Stimulated activated CD8-positive, alpha-beta memory T cell treated with anti-CD3 and anti-CD28 coated beads, Interleukin-4, amount 100 ng/mL, for 1 hour (primary cell): ENCODE measurements at places on chromosomes 2 and 18.

DNA sequence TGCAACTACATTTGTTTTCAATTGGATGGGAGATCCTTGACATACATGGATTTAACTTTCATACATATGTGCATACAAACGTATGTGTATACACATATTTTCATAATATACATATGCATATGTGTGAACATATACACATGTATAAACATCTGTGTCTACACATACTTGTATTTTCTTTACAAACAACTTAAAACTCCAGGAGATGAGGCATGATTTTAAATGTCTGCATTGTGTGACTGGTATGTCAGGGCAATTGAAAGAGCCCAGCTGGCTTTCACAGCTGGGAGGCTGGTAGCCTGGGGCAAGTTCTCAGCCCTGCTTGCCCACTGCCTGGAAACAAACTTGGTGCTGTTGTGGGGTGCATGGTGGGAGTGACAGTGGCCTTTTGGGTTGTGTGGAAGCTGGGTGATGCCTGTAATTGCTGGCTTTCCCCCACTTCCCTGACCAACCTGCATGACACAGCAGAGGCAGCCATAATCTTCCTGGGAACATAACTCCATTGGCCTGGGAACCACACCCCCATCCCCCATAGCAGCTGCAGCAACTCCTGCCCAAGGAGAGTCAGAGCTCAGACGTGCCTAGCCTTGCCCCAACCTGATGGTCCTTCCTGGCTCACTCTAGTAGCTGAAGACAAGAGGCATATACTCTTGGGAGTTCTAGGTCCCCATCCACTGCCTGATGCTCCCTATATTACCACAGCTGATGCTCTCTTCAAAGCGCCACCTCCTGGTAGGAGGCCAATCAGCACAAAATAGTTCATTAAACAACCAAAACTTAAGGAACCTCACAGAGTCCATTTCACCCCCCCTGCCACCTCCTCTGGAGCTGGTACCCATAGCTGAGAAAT lies 158.3 kb downstream of the CERS6 start:
- DNase-seq = no peak

GRCh38 chr2:7450188-7450832 lies 533.1 kb downstream of the RNF144A start:
- no peak for DNase-seq

DNA sequence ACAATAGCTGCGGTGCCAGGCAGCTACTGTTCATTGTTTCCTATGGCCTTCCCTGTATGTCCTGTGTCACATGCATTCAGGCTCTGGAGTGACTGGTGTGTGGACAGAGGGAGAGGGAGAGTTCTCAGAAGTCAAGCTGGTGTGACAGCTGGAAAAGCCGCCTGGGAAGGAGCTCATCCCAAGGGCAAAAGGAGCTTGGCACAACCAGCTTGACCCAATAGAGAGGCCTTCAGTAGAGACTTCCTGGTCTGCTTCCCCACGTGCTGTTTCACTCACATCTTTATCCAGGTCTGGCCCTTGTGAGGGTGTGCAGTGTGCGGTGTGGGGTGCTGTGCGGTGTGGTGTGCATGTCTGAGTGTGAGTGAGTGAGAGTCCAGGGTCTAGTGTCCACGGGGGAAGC lies 11.1 kb upstream of the NT5DC4 start:
- DNase-seq = no peak

DNA sequence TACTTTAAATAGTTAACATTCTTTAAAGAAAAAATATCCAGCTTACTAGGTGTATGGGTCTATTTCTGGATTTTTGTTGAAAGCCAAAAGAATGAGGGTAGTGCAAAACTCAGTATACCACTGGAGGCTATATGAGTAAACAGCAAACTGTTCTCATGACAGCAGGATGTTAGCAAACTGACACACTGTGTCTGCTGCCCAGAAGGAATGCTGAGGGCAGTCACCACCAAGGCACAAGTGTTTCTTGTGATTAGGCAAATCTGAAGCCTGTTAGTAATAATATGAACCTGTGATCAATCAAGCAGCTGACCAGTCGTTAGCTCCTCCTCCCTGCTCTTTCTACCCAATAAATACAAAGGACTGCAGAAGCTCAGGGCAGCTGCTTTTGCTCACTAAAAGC lies 50.5 kb upstream of the SULT1C3 start:
- no peak for DNase-seq

DNA sequence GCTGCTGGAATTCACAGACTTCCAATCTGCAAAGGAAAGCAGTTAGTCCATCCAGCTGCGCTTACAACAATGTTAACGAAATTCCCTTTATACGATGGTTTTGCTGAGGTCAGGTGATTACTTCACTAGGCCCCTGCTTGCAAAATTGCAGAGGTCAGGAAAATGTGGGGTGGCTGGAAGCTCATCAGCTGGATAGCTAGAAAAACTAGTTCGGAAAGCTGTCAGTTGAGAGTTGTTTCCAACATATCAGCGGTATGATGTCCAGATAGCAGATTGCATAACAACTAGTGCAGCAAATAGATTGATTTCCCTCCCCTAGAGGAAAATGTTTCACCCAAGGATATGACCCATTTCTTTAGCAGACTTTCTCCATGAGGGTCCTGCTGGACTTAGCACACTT lies 2021.1 kb upstream of the CELF4 start:
- DNase-seq = no peak

DNA sequence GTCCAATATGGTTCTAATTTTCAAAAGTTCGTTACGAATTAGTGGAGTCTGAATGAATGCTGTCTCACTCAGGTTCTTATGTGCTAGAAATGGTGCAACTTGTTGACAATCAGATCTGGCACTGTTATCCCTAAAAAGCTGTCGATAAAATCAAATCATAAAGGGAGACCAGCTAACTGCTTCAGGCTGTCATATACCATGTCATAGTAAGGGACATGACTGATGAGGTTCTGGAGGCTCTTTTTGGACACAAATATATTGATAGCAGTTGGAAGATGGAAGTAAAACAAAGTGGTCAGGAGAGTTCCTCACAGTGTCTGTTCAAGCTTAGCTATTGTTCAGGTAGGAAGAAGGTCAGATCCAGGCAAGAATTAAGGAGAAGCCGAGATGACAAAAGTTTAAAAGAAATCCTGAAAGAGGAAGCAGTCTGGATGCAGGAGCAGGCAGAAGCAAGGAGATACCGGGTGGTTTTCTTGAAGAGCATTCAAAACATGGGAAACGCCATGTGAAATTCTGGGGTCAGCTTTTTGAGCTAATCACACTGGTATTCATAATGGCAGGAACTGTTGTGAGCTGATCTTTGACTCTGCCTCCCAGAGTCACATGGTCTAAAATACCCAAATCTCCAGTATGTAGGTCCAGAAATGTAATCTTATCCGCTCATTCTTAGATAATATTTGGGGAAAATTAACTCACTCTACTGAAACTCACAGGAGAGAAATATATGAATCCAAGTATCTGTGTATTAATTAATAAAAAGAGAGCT lies 9.4 kb upstream of the CAVIN2 start:
- no peak for DNase-seq

DNA sequence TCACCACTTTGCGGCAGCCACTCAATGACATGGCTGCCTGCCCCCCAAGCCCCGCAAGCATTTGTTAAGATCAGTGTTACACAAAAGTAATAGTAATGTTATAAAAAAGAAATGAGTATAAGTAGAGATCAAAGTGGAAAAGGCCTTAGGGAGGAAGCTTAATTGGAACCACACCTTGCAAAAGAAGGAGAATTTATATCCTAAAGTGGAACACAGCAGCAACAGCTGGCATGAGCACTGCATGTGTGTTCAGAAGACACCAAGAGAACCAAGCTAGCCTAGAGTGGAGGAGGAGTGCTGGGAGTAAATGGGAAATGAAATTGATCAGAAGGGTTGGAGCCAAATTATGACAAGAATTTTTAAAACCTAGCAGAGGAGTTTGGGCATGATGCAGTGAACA lies 73.1 kb upstream of the STK17B start:
- DNase-seq = no peak

- DNase-seq = no peak
Measured at GRCh38 chr2:134052173-134052572, 201.7 kb upstream of the MGAT5 start.

DNA sequence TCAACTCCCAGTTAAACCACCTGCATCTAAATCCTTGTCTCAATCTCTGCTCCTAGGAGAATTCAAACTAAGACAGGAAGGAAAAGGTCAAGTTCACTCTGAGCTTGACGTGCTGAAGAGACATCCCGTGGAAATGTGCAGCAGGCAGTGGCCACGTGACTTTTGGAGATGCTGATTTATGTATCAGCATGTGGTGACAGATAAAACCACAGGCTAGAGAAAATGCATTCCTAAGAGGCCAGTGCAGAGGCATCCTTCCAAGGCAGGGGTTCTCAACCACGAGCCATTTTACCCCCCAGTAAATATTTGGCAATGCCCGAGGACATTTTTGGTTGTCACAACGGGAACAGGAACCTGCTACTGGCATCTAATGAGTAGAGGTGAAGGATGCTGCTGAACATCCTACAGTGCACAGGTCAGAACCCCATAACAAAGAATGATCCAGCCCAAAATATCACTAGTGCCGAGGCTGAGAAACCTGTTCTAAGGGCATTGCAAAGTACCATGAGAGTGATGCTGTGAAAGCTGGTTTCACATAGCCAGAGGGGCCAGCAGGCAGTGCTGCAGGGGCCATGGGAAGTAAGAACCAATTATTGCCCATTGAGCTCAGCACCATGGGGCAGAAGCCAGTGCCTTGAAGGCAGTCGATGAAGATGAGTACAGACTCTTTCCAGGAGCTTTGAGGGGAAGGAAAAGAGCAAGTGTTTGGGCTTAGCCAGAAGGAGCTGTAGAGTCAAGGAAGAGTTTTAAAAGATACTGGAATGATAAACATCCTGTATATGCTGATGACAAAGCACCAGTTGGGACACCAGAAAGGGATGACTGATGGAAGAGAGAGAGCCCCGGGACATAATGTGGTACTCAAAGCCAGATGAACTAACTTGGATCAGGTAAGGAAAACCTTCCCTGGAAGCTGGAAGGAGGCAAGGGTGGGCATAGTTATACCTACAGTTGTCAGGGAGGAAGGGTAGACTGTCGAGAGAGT lies 174.6 kb downstream of the HAUS1 start:
- DNase-seq = no peak

GRCh38 chr2:179787601-179788000 lies 73.8 kb downstream of the ZNF385B start:
- no peak for DNase-seq

- DNase-seq = no peak
Measured at GRCh38 chr18:25612466-25612865, 260.5 kb upstream of the ZNF521 start.

GRCh38 chr18:28689588-28689987 lies 512.7 kb upstream of the CDH2 start:
- DNase-seq = no peak

DNA sequence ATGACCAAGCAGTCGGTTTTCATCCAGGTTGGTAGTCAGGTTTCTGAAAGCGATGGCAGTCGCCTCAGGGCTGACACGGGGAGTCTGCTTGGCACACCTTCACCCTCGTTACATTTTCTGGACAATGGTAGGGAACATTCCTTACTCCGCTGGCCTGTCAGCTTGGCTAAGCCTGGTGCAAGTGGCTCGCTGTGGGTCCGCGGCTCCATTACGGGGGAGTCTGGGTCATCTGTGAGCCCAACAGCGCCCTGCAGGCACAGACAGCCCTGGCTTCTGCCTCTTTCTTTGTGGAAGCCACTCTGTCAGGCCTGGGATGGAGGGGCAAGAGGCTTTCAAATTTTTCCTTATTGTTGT lies 95.6 kb downstream of the HDAC4 start:
- no peak for DNase-seq

- DNase-seq = no peak
Measured at GRCh38 chr18:78983512-78983911, 3.9 kb downstream of the SALL3 start.

DNA sequence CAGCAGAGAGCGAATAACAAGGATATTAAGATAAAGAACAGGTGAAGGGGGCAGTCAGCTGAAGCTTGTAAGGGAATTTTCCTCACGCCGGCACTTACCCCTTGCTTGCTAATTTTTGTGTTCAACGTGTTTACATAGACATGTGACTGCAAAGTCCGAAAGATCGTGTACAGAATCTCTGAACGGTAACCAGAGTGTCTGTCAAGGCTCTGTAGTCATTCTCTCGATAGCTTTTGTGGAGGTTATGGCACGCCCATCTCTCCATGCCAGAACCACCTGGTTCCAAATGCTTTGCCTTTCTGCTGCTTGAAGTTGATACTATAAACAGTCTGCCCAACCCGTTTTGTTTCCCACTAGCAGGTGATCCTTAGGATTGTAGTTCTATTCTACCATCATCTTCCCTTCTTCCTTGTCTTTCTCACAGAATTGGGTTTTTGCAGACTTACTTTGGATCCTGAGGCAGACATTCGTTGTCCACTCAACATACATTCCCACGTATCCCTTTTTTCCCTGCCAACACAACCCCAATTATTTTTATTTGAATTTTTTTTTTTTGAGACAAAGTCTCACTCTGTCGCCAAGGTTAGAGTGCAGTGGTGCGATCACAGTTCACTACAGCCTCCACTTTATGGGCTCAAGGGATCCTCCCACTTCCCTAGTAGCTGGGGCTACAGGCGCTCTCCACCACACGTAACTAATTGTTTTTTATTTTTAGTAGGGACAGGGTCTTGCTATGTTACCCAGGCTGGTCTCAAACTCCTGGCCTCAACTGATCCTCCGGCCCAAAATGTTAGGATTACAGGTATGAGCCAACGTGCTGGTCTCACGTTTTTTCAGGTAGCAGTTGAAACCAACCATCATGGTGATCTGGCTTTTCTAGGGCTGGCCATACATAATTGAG lies 1.3 kb upstream of the USP34 start:
- no peak for DNase-seq

GRCh38 chr2:111022633-111023032 lies 98.1 kb upstream of the BCL2L11 start:
- DNase-seq = no peak
